ENCODE measurements at places on chromosomes 5 and 9.

- DNase-seq, result no peak
Observed at GRCh38 chr5:14706615-14707021, 42.1 kb downstream of the OTULIN start.

DNA sequence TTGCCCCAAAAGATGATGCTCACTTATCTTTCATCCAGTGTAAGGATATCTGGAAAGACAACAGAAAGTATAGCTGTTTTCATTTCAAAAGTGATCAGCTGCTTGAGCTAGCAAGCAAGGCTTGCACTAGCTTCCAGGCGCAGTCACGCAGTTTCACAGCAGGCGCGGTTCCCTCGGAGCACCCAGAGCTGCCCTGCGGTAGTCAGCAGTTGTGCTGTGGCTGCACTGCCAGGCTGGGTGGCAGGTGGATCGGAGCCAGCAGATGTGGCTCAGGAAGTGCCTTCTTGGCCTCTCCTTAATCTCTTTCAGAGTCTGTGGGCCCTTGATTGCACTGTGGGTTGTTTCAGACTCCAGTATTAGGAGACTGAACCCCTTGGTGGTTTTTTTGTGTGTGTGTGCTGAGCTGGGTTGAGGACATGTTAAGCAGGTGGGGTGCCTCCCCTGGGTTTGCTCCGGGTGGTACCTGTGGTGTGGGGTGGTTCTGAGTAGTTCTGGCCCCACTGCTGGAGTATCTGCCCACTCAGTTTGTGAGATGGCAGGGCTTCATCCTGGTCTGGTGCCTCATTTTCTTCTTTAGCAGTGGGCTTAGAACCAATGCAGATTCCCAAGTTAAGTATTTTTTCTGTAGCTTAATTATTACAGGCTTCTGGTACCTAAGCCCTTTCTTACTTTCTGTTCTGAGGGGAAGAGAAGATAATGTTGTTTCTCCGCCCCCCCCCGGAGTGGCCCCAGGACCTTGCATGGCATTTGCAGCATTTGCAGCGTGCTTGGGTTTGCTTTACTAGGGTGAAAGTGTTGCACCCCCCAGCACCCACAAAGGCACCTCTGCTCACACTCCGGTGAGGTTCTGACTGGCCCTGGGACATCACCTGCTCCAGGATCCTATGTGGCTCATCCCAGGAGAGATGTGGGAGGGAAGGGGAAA is 16.4 kb downstream of the TENT4A start:
- DNase-seq, result no peak

GRCh38 chr9:87007711-87008366 is 60.5 kb upstream of the GAS1 start:
- no peak for DNase-seq

GRCh38 chr5:72955143-72955767 is 586 bp upstream of the FCHO2 start:
- peak; percentile 98 for DNase-seq

DNA sequence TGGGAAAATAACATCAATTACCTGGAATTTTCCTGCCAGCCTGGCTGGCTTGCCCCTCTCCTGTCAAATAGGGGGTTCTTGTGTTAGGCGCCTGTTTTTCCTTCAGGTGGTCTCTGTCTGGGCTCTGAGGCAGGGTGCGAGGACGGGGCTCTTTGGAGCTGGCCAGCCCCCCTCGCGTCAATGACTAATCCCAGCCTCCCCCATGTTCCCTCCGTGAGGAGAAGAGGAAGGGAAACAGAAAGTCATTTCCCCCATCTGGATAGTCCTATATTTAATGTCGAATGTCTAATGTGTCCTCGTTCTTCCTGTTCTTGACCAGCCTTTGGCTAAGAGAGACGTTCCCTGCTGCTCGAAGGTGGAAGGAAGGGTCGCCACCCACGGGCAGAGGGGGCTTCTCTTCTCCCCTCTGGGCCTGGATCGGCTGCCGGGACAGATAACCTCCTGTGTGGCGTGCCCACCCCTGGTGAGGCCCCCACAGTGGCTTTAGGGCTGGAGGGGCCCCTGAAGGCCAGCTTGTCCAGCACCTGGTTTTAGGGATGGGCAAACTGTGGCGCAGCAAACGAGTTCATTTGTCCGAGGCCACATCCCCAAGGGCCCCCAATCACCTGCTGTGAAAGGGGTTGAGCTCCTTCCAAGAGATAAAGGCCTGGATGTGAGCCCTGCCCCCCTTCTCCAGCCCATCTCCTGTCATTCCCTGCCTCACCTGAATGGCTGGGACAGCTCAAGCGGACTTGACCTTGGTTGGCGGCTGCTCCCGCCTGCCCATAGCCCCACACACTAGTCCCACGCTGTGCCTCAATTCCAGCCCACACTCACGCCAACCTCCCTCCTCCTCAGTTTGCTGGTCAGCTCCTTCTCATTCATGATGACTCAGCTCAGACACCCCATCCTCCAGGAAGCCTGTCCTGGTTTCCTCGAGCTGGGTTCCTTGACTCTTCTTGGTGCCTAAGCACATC is 35.9 kb upstream of the UNC5A start:
- DNase-seq, result no peak

DNA sequence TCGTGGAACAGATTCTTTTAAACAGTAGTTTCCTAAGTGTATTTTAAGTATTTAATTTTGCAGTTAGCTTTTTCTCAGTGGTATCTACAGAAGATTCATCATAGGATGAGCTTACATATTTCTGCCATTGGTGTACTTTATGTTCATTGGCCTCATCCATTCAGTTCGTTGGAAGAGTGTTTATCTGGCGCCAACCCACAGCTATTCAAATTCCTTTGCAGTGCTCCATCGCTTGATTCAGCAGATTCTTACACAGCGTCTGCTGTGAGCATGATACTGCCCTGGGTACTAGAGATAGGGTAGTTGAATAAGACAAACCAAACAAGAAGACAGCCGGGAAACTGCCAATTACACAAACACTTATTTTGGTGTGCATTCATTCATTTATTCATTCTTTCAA is 55.1 kb downstream of the NUP214 start:
- no peak for DNase-seq

GRCh38 chr5:143350341-143350740 is 53.1 kb downstream of the NR3C1 start:
- DNase-seq, result no peak

DNA sequence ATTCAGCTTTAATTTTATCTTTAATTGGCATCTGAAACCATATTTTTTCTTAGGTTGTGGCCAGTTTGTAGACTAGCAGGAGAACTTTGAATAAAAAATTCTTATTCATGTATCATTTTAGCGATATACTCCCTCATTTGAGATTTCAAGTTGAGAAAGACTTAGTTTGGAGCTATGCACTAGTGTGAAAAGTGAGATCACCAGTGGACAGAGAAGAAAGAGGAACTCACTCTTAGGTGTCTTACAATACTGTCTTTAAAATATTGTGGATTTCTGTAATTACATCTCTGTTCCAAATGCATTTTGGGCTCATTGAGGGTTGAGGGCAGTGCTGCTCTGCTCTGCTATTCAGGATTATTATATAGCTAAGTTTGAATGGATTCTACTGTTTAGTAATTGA is 54.7 kb downstream of the NAA35 start:
- no peak for DNase-seq

DNA sequence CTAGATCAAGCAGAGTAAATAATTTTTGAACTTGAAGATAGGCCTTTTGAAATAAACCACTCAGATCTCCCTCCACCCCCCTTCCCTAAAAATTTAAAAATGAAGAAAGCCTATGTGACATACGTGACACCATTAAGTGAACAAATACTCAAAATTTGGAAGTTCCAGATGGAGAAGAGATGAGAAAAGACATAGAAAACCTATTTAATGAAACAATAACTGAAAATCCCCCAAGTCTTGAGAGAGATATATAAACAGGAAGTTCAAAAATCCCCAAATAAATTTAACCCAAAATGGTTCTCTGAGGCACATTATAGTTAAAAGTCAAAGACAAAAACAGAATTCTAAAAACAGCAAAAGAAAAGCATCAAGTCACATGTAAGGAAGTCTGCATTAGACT is 428.6 kb downstream of the PSAT1 start:
- DNase-seq, result no peak

- no peak for DNase-seq
Observed at GRCh38 chr5:127876384-127876783, 173.2 kb downstream of the CCDC192 start.

- DNase-seq, result no peak
Observed at GRCh38 chr5:11803436-11803835, 100.8 kb downstream of the CTNND2 start.

DNA sequence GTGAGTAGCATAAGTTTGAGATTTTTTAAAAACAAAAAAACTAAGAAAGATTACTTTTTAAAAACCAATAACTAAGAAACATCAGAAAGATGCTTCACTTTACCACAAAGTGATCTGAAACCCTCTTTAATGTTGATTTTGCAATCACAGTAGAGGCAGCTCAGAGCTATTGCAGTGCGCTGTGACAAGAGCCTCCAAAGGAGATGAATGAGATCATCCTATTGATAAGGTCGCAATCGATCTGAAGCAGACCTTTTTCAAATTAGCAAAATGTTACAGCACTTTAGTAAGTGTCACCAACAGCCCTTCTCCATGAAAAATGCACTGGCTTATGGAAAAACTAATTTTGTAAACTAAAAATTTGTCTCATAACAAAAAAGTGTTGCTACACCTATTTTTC is 284.6 kb upstream of the EFNA5 start:
- DNase-seq, result no peak

- no peak for DNase-seq
Observed at GRCh38 chr5:6742081-6742758, 29.0 kb downstream of the TENT4A start.

- DNase-seq, result no peak
Observed at GRCh38 chr5:79872291-79872690, 118.8 kb downstream of the MTX3 start.

GRCh38 chr9:124861342-124862229 is at the start of the genes ARPC5L and RPL35:
Gene ARPC5L (plus strand): TSS chr9:124862130. CDS start chr9:124869291, 7,161 bp downstream.
Gene RPL35 (minus strand): TSS chr9:124861957. CDS start chr9:124861912, 45 bp downstream.
- peak; percentile 98 for DNase-seq

- DNase-seq, result no peak
Observed at GRCh38 chr5:137379555-137380286, 119.4 kb downstream of the SPOCK1 start.

DNA sequence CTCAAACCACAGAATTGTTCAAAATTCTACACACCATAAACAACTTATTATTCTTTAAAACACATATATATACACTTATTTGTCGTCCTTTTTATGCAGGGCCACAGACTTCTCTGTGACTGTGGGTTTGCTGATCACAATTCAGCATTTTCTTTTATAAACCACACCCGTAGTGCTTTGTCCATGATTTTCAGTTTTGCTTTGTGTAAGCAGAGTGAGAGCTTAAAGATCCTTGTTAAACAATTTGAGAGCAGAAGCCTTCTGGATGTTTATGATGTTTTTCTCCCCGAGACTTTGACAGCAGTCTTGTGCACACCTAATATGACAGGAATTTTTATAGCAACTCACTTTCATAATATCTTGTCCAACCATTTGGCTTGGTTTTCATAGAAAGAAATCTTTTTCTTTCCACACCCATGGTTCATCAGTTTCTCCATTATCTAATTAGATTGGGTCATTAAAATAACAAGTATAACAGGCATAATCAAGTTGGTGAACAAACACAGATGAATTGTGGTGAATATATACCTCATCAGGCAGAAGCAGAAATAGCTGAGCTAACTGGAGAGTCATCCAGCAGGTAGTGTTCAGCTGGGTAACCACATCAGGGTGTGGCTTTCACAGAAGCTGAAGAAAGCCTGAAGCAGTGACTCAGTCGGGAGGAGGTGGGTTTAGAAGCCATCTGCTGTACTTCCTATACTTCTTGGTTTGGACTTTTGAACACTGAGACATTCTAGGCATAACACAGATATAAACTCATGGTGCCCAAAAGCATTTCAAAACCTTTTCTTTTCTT is 232.8 kb downstream of the DOCK8 start:
- DNase-seq, result no peak

GRCh38 chr5:7789567-7789966 is 61.4 kb downstream of the CFAP90 start:
- DNase-seq, result no peak

DNA sequence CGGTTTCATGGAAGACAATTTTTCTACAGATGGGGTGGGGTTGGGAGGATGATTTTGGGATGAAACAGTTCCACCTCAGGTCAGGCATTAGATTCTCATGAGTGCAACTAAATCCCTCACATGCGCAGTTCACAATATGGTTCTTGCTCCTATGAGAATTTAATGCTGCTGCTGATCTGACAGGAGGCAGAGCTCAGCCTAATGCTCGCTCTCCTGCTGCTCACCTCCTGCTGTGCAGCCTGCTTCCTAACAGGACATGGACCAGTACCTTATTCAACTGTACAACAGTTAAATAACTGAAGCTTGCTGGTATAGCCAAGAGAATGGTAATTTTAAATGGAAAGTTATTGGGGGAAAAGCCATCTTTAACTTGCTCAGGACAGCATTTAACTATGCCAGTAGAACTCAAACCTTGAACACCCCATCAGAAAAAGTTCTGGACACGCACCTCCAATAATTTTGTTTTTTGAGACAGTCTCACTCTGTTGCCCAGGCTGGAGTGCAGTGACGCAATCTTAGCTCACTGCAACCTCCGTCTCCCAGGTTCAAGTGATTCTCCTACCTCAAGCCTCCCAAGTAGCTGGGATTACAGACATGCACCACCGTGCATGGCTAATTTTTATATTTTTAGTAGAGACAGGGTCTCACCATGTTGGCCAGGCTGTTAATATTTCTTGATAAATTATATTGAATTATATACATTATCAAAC is 27.7 kb downstream of the HMGCR start:
- no peak for DNase-seq

DNA sequence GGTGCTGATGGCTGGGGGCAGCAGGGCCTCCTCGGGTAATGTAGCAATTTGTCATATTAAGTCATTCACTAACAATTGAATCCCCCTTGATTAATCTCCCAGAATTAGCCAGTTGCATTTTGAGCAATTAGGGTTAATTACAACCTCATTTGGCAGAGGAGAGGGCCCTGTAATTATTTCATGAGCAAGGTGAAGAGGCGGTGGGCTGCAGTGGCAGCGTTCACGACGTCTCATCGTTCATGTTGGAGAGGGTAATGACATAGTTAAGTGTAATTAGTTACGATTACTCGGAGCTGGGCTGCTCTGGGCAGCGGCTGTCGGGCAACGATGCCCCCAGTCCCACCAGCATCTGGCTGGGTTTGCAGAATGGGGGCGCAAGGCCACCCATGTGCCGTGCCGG is 46.0 kb downstream of the NEK6 start:
- no peak for DNase-seq

GRCh38 chr5:7805379-7805778 is 45.6 kb downstream of the CFAP90 start:
- DNase-seq, result no peak

GRCh38 chr5:177453852-177454396 is 7.3 kb downstream of the PRR7 start:
- peak; percentile 90 for DNase-seq

- DNase-seq, result no peak
Observed at GRCh38 chr9:88193766-88194165, 55.5 kb upstream of the SPATA31C2 start.

Measured in right kidney (tissue), 9 donors.